ENCODE measurements at places on chromosomes 7 and 10.

DNA sequence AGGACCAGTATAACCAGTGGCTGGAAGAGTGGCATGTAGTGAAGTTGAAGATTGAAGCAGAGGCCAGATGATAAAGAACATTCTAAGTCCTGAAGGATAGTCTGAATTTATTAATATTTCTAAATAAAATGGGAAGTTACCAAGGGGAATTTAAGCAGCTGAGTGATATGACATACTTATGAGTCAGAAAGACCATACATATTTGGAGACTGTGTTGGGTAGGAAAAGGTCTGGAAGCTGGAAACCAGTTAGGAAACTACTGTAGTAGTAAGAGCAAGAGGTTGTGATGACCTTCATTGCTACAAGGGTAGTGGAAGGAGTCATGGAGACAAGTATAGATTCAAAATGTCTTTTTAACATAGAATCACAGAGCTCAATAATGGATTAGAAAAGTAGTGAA, 752.3 kb downstream of the SUGCT start:
- DNase-seq = no peak

GRCh38 chr7:110600956-110601355, 490.0 kb upstream of the LRRN3 start:
- no peak for DNase-seq

GRCh38 chr7:92667816-92668535, 77.8 kb upstream of the FAM133B start:
- no peak for DNase-seq

DNA sequence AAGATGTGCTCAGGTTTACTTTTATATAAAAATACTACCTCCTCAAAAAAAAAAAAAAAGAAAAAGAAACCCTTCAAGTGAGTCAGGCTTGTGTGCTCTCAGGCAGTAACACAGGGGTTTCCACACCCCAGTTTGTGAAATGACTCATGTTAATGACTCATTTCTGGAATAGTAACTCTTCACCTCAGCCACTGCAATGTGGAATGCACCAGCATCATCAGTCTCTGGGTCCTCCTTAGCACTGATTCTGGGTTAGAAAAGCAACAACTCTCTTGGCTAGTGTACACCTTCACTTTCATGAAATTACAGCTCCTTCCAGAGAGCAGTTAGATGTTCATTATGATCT, 110.6 kb downstream of the EMX2 start:
- DNase-seq = no peak

- no peak for DNase-seq
These were observed 199.2 kb downstream of the SLC25A13 start for GRCh38 chr7:96122746-96123145.

GRCh38 chr10:89563861-89564478, 28.6 kb upstream of the SLC16A12 start:
- no peak for DNase-seq

GRCh38 chr10:97388152-97388551, 13.0 kb downstream of the RRP12 start:
- no peak for DNase-seq

DNA sequence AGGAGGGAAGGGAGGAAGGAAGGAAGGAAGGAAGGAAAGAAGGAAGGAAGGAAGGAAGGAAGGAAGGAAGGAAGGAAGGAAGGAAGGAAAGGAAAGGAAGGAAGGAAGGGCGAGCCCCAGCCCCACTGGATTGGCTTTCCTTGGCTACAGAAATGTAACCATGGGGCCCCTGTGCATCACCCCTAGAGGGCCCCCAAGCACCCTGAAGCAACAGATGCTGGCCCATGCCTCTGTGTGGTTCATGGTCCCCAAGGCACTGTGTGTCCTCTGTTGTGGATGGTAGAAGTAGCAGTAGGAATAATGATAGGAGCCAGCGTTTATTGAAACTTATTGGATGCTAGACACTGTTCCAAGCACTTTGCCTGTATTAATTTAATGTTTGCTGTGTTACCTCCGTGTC, 116.6 kb upstream of the MACROH2A2 start:
- no peak for DNase-seq

GRCh38 chr10:124184208-124184830, 90.9 kb upstream of the CHST15 start:
- DNase-seq = no peak

- no peak for DNase-seq
These were observed 342.1 kb downstream of the SEMA3D start for GRCh38 chr7:84844771-84845170.

Measured in T-helper 9 cell (primary cell).